ENCODE measurements at places on chromosomes 3 and 15.

GRCh38 chr15:25811481-25811906 is 51.6 kb downstream of the ATP10A start:
- DNase-seq, result no peak

- no peak for DNase-seq
Observed at GRCh38 chr15:63940966-63941620, 105.2 kb downstream of the DAPK2 start.

GRCh38 chr15:68528626-68529290 is 50.0 kb upstream of the CORO2B start:
- DNase-seq, result no peak

- no peak for DNase-seq
Observed at GRCh38 chr3:51099794-51100535, 285.1 kb upstream of the MANF start.

DNA sequence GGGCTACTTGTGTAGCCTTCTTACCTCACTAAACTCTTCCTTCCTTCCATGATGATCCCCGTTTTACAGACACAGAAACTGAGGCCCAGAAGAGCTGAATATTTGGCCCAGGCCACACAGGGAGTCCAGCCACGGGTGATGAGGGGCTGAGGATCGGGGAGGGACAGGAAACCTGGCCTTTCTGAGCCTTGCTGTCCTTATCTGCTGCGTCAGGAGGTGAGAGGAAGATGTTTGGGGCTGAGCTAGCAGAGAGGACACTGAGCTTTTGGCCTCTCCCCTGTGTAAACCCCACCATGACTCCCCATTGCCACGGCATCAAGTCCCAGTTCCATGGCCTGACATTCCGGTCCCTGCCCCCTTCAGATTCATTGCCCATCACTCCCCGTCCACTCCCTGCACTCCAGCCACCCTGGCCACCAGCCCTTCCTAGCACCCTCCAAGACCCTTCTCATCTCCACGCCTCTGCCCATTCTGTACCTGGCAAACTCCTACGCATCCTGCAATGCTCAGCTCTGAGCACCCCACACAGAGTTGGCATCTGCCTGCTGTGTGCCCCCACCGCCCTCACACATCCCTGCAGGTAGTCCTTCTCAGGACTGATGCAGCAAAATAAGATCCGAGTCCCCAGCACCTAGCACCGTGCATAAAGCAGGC is 103.0 kb downstream of the FBLN2 start:
- no peak for DNase-seq

GRCh38 chr15:40493089-40493840 is 22.5 kb downstream of the CHST14 start:
- DNase-seq, result no peak

DNA sequence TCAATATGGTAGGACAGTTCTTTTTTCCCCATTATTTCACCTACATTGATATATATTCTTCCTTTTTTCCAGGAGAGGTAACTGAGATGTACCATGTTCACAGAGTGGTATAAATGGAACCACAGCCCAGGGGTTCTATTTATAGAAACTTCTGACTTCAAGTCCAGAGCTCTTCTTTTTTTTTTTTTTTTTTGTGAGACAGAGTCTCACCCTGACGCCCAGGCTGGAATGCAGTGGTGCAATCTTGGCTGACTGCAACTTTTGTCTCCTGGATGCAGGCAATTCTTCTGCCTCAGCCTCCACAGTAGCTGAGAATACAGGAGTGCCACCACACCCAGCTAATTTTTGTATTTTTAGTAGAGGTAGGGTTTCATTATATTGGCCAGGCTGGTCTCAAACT is 267.1 kb upstream of the TPRG1 start:
- no peak for DNase-seq

DNA sequence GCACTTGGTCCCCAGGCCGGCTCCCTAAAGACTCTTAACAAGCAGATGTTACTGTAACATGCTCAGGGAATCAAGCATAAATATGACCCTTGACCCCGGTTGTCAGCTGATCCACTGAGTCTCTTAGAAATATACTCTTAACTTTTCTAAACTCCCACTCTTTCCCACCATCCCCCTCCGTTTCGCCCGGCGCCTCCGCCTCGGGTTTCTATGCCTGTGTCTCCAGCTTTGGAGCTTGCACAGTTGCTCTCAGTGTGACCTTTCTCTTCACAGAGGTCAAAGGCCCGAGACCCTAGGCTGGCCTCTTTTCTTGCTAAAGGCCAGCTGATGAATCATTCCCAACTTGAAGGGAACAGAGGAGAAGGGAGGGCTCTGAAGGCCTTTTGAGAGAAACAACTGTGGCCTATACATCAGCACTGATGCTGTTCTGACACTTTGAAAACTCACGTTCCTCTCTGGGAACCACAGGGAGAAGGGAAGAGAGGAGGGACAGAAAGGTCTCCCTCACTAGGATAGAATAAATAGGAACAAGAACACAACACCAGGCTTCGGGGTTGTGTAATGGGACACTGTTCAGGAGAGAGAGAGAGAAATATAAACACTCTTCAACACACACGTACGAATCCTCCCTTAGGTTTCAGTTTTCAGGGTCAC is 484.5 kb upstream of the NR2F2 start:
- DNase-seq, result no peak

DNA sequence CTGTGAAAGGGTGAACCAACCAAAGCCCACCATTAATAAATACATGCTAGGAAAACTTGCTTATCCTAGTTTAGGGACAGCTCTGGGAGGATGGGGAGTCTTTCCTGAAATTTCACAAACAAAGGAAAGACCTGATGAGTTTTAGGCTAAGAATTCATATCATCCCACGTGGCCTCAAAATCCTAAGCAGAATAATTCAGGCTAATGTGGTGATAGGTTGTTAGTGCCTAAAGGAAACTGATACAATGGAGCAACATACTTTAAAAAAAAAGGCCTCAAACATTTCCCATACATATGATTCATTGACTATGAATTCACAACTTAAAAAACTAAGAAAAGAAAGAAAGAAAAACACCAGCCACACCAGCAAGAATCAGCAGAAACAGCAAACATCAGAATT is 126.9 kb upstream of the CNTN4 start:
- no peak for DNase-seq

DNA sequence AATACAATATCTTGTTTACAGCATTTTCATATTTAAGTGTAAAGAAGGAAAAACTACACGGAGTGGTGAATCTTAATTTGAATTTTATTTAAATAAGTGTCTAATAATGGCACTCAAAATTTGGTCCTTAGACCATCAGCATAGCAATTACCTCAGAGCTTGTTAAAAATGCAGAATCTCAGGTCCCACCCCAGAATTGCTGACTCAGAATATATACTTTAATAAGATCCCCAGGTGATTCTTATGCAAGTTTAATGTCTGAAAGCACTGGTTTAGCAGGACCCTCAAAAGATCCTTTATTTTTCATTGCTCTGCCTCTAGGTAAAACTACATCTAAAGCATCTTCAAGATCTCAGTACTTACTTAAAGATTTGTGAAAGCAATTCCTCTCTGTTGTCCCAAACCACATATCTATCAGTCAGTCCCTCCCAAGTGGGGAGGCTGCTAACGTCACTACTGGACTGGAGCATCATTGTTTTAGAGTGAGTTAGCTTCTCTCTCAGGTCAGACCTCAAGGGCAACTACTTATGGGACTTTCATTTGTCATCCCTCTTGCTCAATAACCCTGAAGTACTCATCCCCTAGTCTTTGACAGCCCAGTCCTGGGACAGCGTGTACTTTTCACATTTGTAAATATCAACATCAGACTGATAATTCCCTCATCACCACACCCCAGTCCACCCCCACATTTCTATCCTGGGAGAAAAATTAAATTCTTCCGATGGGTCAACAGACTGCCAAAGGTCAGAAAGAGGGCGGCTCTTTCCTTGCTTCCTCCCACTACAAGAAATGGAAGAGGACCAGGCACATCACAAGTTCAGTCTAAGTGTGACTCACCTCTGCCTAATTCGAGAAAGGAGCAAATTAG is 76.7 kb downstream of the CBLB start:
- no peak for DNase-seq

- no peak for DNase-seq
Observed at GRCh38 chr15:77577366-77577950, 55.3 kb downstream of the LINGO1 start.

DNA sequence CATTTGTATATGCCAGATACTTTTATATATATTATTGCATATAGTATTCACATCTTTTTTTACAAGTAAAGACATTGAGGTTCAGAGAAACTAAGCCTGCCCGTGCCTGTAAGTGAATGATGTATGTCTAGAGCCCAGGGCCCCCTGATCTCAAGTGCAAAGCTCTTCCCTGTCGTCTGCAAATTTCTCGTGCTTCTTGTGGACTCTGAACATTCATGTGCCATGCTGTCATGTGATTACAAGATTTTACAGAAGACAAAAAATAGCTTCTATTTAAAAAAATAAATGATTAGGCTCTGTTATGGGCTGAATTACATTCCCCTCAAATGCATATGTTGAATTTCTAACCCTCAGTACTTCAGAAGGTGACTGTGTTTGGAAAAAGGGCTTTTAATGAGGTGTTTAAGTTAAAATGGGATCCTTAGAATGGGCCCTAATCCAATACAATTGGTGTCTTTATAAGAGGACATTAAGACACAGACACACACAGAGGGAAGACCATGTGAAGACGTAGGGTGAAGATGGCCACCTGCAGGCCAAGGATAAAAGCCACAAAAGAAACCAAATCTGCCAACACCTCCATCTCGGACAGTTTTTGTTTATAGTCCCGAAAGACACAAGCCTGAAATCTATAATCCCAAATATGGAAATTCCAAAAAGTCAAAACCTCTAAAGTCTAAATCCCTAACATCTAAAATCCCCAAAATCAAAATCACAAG is 3.9 kb upstream of the MASP1 start:
- DNase-seq, result no peak

- no peak for DNase-seq
Observed at GRCh38 chr3:173618703-173619102, 221.2 kb downstream of the NLGN1 start.

DNA sequence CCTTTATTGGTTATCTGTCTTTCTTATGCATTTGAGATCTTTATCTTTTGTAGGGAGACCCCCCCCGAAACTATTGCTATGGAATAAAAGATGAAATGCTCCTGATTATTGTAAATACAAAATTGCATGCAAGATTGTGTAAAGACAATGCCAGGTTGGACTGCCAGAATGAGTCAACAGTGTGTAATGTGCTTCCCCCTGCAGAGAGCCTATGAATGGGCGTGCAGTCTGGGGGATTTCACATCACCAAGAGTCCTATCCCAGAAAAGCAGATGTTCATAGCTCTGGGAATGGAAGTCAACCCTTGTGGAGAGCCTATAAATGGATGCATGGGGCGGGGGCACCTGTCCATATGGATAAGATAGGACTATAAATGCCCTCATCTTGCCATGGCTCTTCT is 584.3 kb downstream of the NSUN3 start:
- no peak for DNase-seq

DNA sequence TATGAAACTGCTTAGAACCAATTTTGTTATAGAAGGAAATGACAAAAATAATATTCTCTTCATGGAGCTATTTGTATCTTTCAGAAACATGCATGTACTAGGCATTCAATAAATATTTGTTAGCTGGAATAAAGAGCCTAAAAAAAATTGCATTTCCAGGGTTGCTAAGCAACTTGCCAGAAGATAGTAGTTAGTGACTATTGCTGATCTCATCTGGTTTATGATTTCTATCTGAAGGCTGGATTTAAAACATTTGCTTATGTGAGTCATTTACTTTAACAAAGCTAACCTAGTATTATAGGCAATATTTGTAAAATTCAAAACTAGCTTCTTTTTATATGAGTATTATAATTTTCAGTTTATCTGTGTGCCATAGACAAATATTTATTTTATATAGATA is 78.3 kb downstream of the NAALADL2 start:
- DNase-seq, result no peak

GRCh38 chr15:41416128-41416741 is 660 bp upstream of the RTF1 start:
- peak; percentile 33 for DNase-seq

DNA sequence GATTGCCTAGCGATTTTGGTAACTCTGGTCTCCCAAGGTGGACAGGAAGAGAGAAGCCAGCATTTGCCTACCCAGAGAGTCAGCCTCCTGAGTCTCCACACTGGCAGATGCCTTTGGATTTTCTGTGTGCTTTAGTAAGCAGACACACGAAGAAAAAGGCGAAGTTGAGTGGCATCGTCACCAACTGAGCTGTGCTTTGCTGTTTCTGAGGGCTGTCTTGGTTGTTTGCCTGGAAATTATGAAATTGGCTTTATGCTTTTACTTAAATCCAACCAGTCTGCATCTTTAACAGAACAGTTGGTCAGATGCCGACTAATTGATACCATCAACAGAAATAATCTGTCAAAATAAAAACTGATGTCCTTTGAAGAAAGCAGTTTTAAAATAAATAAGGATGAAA is 56.0 kb downstream of the CACNA2D3 start:
- DNase-seq, result no peak

DNA sequence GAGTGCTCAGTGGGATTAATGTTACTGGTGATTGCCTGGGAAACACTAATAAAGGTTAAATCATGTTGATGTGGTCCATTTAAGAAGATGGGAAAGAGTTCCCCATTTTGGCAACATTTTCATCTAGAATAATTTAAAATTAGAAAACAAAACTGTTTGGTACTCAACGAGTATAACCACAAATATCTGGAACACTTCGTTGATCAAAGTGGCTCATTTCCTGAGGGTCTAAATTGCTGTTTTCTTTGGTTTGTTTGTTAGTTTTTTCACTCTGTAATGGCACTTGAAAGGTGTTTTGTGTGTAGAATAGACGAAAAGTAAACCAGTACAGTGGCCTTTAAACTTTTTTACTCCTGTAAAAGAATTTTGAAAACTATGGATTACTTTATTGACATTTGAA is 73.9 kb downstream of the BBX start:
- DNase-seq, result no peak

DNA sequence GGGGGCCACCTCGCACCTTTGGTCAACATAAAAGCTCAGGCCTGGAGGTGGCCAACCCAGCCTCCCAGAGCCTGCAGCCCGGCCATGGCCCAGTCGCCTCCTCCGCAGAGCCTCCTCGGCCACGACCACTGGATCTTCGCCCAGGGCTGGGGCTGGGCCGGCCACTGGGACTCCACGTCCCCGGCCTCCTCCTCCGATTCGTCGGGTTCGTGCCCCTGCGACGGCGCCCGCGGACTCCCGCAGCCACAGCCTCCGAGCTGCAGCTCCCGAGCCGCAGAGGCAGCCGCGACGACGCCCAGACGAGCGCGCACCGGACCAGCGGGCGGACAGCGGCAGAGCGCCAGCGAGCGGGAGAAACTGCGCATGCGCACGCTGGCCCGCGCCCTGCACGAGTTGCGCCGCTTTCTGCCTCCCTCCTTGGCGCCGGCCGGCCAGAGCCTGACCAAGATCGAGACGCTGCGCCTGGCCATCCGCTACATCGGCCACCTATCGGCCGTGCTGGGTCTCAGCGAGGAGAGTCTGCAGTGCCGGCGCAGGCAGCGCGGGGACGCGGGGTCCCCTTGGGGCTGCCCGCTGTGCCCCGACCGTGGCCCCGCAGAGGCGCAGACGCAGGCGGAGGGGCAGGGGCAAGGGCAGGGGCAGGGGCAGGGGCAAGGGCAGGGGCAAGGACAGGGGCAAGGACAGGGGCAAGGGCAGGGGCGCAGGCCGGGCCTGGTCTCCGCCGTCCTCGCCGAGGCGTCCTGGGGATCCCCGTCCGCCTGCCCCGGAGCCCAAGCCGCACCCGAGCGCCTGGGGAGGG is at the start of gene MESP2:
Gene MESP2 (plus strand): TSS at position 59 of the 799 bp plus-strand sequence. CDS start 26 bp downstream, at position 85.
- DNase-seq, result peak; percentile 79

Measured in GM12891 (cell line).